ENCODE measurements at places on chromosomes 4 and X. TPM values are rescaled to one million over a fixed set of nuclear protein-coding genes. Genes with fewer than 3 reads are reported as not detected.

TSPAN6 gene
- 0.23 TPM for total RNA-seq

MAGEA4 gene
- total RNA-seq = not detected

KCND1 gene
- 0.97 TPM for total RNA-seq

ADH4 gene
- not detected for total RNA-seq

CRLF2 gene
- 5.3 TPM for total RNA-seq

TMPRSS11B gene
- total RNA-seq = not detected
